Stomach (tissue), 19 donors: ENCODE measurements at places on chromosomes 5 and 9.

DNA sequence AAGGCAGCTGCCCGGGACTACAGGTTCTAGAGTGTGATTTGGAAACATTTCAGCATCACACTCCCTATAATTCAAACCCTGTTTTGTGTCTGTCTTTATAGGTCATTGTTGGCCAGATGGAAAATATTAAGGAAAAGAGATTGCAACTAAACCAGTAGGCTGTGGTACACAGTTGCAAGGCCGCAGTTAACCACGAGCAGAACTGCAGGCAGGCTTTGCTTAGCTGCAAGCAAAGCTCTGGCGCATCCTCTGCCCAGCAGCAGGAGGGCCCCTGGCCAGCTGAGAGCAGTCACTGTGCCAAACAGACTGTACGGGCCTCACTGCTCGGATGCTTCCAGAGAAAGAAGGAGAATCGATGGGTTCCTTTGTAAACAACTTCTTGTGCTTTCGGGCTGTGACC is 204.5 kb downstream of the DENND1A start:
- H3K27ac ChIP-seq = no peak overlapping the region
- H3K4me1 ChIP-seq = no peaks in the 10 kb centered on the region
- peak; percentile 29 for DNase-seq
- no peaks in the 10 kb centered on the region for H3K36me3 ChIP-seq

DNA sequence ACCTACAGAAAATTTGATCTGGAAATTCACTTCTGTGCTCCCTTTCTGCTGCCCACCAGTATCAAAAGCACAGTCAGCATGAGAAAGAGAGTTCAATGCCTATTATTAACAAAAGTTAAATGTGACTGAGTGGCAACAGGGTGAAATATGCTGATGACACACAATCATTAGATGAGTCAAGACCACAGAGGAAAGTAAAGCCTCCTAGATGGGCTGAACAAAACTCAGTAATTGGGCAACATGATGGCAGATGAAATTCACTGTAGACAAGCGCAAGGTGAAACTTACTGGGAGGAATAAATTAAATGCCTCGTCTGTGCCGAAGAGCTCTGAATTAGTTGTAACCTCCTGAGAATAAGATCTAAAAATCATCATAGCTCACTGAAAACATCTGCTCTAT is 752.8 kb downstream of the IRX1 start:
- no peaks in the 10 kb centered on the region for H3K36me3 ChIP-seq
- DNase-seq = no peak

DNA sequence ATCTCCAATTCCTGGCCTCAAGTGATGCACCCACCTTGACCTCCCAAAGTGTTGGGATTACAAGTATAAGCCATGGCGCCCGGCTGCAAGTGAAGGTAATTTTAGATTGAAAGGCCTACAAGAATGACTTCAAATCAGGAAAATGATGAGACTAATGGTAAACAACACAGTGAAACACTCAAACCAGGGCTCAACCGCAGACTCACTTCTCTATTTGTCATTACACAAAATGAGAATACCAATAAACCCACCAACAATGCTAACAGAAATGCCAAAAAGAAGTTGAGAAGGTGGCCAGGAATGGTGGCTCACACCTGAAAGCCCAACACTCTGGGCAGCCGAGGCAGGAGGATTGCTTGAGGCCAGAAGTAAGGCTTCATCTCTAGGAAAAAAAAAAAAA is 92.1 kb downstream of the UBAP2 start:
- no peak overlapping the region for H3K27ac ChIP-seq
- H3K27me3 ChIP-seq = no peaks in the 10 kb centered on the region
- H3K4me1 ChIP-seq = no peaks in the 10 kb centered on the region
- H3K36me3 ChIP-seq = peaks cover 82% of the 10 kb centered on the region
- H3K4me3 ChIP-seq = no peak overlapping the region

DNA sequence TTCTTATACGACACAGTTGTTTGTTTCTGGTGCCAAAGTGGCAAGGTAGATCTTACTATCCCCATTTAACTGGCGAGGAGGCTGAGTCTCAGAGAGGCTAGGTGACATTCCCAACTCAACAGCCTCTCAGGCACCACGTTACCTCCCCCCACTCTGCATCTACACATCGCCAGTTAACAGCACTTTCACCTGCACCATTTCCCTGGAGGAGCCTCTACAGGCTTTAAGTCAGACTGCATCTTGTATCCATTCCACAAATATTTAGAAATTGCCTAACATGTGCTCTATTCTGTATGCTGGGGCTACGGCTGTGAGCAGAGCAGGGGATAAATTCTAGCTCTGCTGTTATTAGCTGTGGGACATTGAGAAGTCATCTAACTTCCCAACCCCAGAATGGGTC is 168.6 kb downstream of the INSYN2B start:
- H3K4me1 ChIP-seq = no peaks in the 10 kb centered on the region
- no peak overlapping the region for H3K4me3 ChIP-seq
- no peak overlapping the region for H3K27ac ChIP-seq
- H3K27me3 ChIP-seq = peaks cover 7% of the 10 kb centered on the region
- DNase-seq = no peak

GRCh38 chr9:126851286-126851880 is 9.1 kb upstream of the ZBTB34 start:
- H3K4me1 ChIP-seq = no peaks in the 10 kb centered on the region
- no peaks in the 10 kb centered on the region for H3K27me3 ChIP-seq
- no peak for DNase-seq
- H3K27ac ChIP-seq = no peak overlapping the region

DNA sequence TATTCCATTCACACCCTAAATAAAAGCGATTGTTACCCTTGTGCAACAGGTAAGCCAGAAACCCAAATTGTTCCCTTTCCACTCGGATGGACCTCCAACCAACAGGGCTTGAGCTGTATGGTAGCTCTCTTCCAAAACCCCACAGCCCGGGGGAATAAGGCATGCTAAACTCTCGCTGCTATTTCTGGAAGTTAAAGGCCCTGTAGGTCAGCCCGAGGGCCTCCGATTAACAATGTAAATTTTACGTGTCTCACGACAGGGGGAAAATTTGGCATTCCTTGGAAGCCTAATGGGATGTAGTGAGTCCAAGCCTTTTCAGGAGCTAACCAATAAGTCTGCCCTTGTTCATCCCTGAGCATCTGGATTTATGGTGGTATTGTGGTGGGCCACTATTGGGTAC is 26.0 kb downstream of the CNOT8 start:
- H3K4me3 ChIP-seq = no peak overlapping the region
- H3K4me1 ChIP-seq = no peaks in the 10 kb centered on the region
- H3K27ac ChIP-seq = no peak overlapping the region
- H3K27me3 ChIP-seq = no peaks in the 10 kb centered on the region

- H3K4me1 ChIP-seq = no peaks in the 10 kb centered on the region
- H3K27ac ChIP-seq = no peak overlapping the region
- no peak overlapping the region for H3K4me3 ChIP-seq
- DNase-seq = no peak
Observed at GRCh38 chr5:83496626-83497025, 25.1 kb downstream of the VCAN start.

- H3K36me3 ChIP-seq = no peaks in the 10 kb centered on the region
- no peak overlapping the region for H3K27ac ChIP-seq
- H3K4me1 ChIP-seq = peaks cover 4% of the 10 kb centered on the region
- no peak overlapping the region for H3K4me3 ChIP-seq
- H3K27me3 ChIP-seq = no peaks in the 10 kb centered on the region
Observed at GRCh38 chr5:5188376-5189050, 48.4 kb downstream of the ADAMTS16 start.

DNA sequence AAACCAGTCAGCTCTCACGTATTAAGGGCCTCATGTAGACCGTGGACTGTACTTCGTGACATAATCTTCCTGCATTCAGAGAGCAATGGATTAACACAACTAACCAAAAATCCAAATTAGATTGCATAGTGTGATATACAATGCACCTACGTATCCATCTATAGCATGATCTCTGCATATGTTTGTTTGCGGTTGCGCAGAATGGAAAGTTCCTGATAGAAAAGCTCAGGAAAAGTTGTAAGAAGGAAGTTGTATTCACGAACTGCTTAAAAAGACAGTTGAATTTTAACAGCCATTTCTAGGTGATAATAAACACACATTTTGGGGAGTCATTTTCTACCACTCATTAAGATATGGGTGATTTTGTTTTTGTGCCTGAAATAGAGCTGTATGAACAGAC is 869.0 kb downstream of the TLE4 start:
- H3K36me3 ChIP-seq = no peaks in the 10 kb centered on the region
- DNase-seq = no peak
- no peak overlapping the region for H3K4me3 ChIP-seq
- no peak overlapping the region for H3K27ac ChIP-seq
- no peaks in the 10 kb centered on the region for H3K27me3 ChIP-seq
